ENCODE measurements at places on chromosomes 5 and 9.

DNA sequence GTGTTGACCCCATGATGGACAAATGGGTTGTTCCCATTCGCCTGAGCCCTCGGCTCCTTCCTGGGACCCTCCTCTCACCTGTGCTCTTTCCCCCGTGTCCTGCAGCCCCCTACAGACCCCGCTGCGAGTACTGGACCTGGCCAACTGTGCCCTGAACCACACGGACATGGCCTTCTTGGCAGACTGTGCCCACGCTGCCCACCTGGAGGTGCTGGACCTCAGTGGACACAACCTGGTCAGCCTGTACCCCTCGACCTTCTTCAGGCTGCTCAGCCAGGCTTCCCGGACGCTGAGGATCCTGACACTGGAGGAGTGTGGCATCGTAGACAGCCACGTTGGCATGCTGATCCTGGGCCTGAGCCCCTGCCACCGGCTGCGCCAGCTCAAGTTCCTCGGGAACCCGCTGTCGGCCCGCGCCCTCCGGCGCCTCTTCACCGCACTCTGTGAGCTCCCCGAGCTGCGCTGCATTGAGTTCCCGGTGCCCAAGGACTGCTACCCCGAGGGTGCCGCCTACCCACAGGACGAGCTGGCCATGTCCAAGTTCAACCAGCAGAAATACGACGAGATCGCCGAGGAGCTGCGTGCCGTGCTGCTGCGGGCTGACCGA, 3.4 kb downstream of the LRRC14B start:
- no peak for DNase-seq

DNA sequence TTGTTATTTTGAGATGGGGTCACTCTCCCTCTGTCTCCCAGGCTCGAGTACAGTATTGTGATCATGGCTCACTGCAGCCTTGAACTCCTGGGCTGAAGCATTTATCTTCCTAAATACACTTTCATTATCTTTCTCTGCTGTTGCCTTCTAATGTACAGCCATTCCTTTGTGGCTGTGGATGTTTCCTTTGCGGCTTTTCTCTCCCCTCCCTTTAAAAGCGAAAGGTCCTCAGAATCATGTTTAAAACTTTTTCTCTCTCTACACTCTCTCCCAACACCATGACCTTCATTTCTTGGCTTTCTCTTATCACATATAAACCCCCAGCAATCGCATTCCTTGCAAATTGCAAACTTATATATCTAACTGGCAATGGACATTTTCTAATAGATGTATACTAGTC, 1.6 kb downstream of the IFNA2 start:
- no peak for DNase-seq

DNA sequence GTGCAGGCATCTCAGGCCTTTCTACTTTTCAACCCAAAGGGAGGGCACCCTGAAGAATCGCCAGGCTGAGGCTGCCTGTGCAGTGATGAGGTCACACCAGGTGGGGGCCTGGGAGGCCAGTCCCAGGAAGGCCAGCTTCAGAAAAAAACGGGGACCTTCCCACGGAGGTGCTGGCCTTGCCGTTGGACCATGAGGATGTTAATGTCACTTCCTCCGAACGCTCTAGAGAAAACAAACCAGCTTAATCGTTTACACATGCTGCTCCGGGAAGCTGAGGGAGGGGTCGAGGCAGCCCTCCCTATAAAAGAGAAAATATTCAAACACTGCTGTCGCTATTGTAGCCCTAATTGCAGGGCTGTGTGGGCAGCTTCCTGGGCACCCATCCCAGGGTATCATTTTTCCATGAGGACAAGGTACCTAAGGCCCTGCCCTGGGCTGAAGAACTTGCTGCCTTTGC, 27.0 kb downstream of the PTGES start:
- no peak for DNase-seq

GRCh38 chr9:33850267-33850629, 33.3 kb downstream of the UBE2R2 start:
- no peak for DNase-seq

DNA sequence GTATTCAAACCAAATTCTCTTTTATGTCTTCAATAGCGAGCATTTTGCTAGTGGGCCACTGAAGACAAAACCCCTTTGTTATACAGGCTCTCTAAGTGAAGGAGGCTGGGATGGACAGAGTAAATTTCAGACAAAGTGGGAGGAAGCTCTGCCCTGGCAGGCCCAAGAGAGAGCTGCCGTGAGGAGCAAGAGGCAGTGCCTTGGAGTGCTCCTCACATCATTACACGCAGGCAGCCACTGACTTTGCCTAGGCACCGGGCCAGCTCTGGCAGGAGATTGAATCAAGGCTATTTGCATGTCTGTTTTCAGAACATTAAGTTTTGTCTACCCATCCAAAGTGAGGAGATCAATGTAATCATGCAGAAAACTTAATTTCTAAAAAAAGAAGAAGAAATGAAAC, 167.7 kb downstream of the CCDC192 start:
- DNase-seq = no peak

GRCh38 chr5:164306662-164307061, 801.2 kb downstream of the MAT2B start:
- no peak for DNase-seq

GRCh38 chr9:131810351-131811170, 70.7 kb upstream of the RAPGEF1 start:
- DNase-seq = no peak

DNA sequence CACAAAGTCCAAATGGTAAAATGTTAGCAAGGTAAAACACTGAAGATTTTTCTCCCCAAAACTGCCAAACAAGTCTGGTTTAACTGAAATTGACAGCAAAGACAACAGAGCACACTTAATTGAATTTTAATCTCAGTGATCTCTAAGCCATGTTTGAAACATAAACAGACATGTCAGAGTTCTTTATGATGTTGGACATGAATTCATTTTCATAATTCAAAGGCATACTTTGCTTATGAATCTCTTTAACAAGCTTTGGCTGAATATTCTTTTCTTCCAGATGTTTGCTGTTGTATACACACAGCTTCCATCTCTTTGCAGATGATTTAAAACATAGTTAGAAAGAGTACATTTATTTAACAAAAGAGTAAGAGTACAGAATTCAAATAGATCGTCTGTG, 509.1 kb downstream of the RAB3C start:
- no peak for DNase-seq

- DNase-seq = no peak
Observed at GRCh38 chr9:7055171-7055903, 297.6 kb downstream of the KDM4C start.

DNA sequence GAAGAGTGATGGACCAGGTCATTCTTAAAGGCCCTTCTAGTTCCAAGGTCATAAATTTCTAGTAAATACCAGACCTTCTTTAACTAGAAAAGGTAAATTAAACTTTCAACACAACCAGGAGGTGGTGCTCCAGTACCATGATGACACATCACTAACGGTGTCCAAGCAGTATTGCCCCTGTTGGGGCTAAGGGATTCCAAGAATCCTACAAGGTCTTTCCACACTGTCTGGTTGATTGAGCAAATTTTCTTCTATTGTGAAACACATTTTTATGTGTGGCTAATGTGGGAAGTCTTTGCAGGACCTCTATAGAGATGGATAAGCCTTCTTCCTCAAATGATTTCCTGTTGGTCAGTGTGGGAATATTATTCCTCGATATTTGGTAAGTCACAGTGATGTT, 459.6 kb upstream of the PAPPA start:
- no peak for DNase-seq

- DNase-seq = no peak
Observed at GRCh38 chr9:18060269-18060934, 413.6 kb upstream of the ADAMTSL1 start.

DNA sequence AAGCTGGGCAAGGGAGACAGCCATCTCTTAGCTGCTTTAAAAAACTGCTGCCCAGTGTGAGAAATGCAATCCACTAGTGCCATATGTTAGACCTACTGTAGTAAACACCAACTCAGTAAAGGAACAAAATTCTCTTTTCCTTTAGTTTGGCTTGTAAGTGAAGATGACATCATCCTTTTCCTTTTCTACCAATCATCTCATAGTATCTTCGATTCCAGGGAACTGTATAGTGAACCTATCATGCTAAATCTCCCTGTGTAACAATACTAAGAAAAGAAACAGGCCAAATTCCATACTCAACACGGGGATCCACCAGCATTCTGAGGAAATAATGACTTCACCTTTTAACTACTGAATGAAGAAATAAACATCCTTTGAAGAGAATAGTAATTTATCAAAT, 100.1 kb downstream of the RAPGEF6 start:
- no peak for DNase-seq

DNA sequence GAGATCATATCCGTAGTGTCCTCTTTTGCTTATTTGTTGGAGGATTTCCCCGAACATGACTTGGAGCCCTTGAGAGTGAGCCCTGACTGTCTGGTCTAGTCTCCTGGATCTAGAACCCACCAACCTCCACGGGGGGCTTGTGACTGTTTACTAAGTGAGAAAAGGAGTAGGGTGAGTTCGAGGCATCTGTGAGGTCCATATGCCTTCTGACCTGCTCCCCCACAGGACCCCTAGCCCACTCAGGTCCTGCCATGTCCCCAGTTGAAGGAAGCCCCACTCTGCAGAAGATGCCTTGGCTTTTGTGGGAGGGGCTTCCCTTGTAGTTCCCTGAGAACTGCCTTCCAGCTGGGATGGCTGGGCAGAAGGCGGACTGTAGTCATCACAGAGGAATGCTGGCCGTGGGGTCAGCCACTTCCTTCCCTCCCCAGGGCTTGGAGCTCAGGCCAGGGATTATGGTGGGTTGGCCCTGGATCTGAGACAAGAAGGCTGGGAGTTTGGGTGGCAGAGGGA, 7.0 kb upstream of the IRF1 start:
- DNase-seq = no peak

Measured in GM19239 (cell line).